LHCN-M2 (cell line): ENCODE measurements at places on chromosomes 12 and 14.
A peak's percentile ranks its signal among the peaks of the same experiment; 100 is the strongest.

GRCh38 chr14:72443256-72443655 lies 450.6 kb downstream of the DPF3 start:
- peak; percentile 61 for DNase-seq

DNA sequence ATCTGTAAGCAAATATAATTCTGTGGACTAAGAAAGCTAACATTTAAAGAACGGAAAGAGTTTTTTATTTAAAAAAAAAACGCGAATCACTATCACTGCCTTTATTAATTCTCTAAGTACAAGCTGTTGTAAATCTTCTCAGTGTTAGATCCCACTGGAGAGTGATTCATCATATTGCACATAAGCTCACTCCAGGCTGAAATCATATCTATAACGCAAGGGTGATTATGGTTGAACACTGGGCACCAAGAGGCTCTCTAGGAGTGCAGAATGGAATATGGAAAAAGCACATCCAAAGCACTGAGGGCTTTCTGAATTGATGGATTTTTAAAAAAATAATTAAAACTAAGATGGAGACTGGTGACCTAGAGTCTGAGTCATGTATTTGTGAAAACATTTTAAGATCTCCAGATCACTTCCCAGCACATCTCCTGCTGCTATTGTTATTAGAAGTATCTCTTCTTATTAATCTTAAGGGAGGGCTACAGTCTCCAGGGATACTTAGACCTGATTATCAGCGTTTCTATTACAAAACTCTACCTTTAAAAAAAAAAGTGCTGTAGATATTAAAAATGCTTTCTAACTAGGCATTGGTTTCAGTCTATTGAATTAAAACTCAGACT lies 1106.8 kb downstream of the AACS start:
- DNase-seq: peak; percentile 19

- DNase-seq: no peak
Observed at GRCh38 chr14:79379266-79379665, 832.0 kb downstream of the DIO2 start.

GRCh38 chr14:54555651-54556050 lies 11.3 kb upstream of the SAMD4A start:
- no peak for DNase-seq
